ENCODE measurements at places on chromosomes 1 and 21. TPM values are rescaled to one million over a fixed set of nuclear protein-coding genes. Genes with fewer than 3 reads are reported as not detected.

DNA sequence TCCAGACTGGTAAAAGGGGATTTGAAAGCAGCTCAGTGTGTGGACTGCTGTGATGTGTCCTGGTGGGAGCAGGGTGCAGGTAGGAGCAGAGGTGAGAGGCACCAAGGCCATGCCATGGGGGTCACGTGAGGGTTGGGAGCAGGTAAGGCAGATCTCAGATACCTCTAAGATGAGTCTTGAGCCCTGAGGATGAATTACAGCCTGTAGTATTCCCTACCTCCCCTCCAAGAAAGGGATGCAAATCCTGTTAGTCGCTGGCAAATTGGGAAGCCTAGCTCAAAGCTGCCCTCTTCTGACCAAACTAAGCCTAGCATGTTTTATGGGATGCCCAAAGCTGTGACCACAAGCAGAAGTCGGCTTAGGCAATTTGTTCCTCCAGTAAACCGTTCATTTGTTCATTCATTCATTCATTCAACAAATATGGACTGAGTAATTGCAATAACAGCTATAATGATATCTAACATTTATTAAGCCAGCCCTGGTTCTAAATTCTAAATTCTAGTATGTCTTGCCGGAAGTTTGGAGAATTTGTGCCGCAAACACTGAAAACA lies 3.9 kb upstream of the NUAK2 start:
- peaks cover 33% of the 10 kb centered on the region for H3K27me3 ChIP-seq
- DNase-seq: peak; percentile 58
- no peak overlapping the region for H3K27ac ChIP-seq
- H3K4me3 ChIP-seq: no peak overlapping the region
- no peaks in the 10 kb centered on the region for H3K36me3 ChIP-seq

- H3K27ac ChIP-seq: no peak overlapping the region
- H3K4me1 ChIP-seq: peaks cover 11% of the 10 kb centered on the region
- DNase-seq: peak; percentile 10
These were observed 19.1 kb downstream of the NME7 start for GRCh38 chr1:169348383-169349036.

DNA sequence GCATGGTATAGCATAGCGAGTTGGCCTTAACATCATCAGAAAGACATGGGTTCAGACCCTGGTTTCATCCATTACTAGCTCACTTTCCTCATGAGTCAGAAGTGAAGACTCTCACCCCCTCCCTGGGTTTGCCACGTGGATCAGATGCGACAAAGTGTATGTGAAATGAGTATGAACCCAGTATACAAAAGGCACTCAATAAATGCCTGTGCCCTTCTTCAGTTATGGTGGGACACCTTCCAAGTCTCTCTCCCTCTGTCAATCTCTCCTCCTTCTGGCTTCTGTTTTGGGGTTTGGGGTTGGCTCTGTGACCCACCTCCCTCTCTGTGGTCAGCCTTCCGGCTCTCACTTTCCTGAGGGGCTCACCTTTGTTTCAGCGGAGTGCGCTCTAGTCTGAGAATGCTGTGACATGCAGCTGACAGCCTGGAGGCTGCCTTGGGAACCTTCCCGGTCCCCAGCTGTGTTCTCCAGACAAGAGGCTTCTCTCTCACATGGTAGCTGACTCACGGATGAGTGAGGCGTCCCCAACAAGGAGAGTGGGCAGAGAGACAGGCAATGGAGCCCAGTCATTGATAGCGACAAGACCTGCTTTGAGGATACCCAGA lies 155.0 kb upstream of the EDN2 start:
- no peak for DNase-seq
- no peak overlapping the region for H3K27ac ChIP-seq
- peaks cover 14% of the 10 kb centered on the region for H3K27me3 ChIP-seq
- no peaks in the 10 kb centered on the region for H3K4me1 ChIP-seq
- no peak overlapping the region for H3K4me3 ChIP-seq
- H3K36me3 ChIP-seq: no peaks in the 10 kb centered on the region

DNA sequence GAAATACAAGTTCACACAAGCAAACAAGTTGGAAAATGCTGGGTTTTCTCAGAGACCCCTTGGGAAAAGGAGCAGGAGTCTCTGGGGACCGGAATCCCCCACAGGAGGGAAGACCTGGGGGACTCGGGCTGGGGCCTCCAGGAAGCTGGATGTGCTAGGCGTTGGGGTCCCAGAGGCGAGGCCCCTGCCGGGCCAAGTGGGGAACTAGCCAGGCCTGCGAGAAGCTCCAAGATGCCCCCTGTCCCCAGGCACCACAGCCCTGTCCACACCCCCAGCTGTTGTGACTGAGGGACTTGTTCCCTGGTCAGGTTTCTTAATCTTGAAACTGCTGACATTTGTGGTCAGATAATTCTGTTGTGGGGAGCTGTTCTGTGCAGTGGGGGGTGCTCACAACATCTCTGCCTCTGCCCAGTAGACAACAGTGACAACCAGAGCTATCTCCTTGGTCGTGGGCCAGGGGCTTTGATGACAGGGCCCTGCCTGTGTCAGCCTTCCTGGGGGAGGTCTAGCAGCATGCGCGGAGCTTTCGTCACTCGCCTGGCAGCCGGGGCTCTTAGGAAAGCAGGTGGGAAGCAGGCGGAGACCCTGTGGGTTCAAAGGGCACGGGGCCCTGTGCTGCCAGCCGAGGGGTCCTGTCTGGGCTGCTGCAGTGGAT lies 126.4 kb upstream of the ARHGEF16 start:
- peaks cover 50% of the 10 kb centered on the region for H3K4me1 ChIP-seq
- no peak overlapping the region for H3K4me3 ChIP-seq
- no peak overlapping the region for H3K27ac ChIP-seq
- no peak for DNase-seq
- H3K27me3 ChIP-seq: no peaks in the 10 kb centered on the region

DNA sequence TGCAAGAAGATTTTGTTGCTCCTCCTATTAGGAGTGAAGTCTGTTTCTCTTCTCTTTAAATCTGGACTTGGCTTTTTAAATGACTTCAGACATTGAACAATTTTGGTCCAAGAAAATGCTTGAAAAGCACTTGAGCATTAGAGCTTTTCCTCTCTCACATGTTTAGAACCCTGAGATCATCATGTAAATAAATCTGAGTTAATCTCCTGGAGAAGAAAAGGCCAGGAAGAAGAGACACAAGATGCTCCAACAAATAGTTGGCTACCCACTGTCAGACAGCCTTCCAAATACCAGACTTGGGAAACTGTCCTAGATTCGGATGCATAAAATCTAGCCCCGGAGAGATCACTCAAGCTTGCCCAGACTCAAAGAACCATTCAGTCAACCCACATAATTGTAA lies 1353.1 kb upstream of the ADGRL4 start:
- no peak overlapping the region for H3K4me3 ChIP-seq
- no peaks in the 10 kb centered on the region for H3K27me3 ChIP-seq
- no peak for DNase-seq
- no peaks in the 10 kb centered on the region for H3K4me1 ChIP-seq

GRCh38 chr1:205843036-205843859 lies 6.7 kb downstream of the PM20D1 start:
- H3K27me3 ChIP-seq: no peaks in the 10 kb centered on the region
- peaks cover 2% of the 10 kb centered on the region for H3K36me3 ChIP-seq
- no peak for DNase-seq
- H3K27ac ChIP-seq: no peak overlapping the region
- peaks cover 5% of the 10 kb centered on the region for H3K4me1 ChIP-seq

DNA sequence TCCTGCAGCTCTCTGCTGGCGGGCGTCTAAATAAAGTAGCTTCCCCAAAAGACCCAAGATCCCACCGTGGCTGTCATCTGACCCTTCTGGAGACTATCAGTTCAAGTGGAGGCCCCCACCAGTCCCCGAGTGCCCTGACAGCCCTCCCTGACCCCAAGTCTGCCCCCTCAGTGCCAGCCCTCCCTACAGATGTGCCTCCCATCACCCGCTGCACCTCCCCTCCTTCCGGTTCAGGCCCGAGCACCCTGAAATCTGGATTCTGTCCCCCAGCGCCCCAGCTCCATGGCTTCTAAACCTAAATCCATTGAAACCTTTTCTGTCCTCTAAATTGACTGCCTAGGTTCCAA lies 595 bp downstream of the IL10RB start:
- H3K4me3 ChIP-seq: peak overlapping the region; percentile 78
- peaks cover 3% of the 10 kb centered on the region for H3K27me3 ChIP-seq
- no peak for DNase-seq
- peaks cover 13% of the 10 kb centered on the region for H3K36me3 ChIP-seq
- H3K4me1 ChIP-seq: peaks cover 13% of the 10 kb centered on the region

DNA sequence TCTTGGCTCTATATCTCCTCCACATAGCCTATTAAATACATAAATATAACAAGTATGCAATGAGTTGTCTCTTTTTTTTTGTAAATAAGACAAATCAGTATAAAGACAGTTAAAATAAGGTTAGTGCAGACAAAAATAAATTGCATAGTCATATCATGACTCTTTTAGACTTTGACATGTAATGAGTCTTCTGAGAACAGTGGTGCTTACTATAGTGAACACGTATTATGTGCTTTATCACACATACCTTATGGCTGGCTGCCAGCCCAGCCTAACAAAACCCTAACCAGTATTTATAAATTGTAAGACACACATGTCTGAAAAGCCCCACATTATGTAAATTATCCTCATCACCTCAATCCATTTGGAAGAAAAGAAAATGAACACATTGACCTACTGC lies 29.1 kb upstream of the F13B start:
- H3K27me3 ChIP-seq: no peaks in the 10 kb centered on the region
- no peak overlapping the region for H3K27ac ChIP-seq
- H3K36me3 ChIP-seq: peaks cover 3% of the 10 kb centered on the region
- H3K4me1 ChIP-seq: no peaks in the 10 kb centered on the region

Gene LIPI
- not detected for total RNA-seq

Gene FMOD
- 2.5 TPM for total RNA-seq

DNA sequence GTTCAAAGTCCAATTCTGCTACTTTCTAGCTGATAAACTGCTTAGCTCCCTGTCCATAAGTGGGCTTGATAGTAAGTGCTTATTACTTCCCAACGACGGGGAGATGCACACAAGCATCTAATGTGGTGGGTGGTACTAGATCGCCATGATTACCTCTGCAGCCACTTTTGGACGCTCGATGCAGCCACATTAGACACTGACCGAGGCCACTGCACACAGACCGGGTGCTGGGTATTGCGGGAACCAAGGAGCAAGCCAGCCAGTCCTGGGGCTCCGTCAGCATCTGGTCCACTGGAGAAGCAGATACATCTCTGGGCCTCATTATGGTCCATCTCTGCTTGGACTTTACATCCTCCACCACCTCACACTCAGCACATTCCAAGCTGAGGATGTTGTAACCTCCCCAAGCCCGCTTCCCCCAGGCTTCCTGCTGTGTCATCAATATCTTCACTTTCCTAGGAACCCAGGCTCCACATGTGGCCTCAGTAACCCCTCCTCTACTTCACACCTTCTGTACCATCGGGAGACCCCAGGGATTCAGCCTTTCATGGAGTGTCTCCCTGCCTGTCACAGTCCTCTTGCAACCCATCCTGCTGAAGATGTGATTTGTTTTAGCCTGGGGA lies 48.2 kb downstream of the RHOU start:
- no peaks in the 10 kb centered on the region for H3K36me3 ChIP-seq
- H3K4me1 ChIP-seq: peaks cover 9% of the 10 kb centered on the region
- no peak overlapping the region for H3K4me3 ChIP-seq

DNA sequence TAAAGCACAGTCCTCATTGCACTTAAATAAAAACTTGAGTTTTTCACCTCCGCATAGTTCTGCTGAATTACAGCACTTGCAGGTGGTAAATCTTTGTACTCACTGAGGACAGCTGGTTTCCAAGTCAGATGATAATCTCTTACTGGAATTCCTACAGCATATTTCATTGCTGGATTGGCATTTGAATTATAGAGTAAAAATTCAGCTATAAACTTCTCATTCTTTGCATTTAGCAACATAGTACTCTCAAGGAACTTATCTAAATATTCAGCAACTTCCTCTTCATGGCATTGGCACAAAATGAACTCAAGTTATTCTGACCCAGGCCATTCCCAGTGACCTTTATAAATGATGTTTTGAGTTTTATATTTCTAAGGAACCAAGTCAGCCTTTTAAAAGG lies 23.4 kb downstream of the GORAB start:
- H3K4me3 ChIP-seq: no peak overlapping the region
- no peaks in the 10 kb centered on the region for H3K27me3 ChIP-seq
- peaks cover 8% of the 10 kb centered on the region for H3K36me3 ChIP-seq

Gene DNAI4
- 11.7 TPM for total RNA-seq

DNA sequence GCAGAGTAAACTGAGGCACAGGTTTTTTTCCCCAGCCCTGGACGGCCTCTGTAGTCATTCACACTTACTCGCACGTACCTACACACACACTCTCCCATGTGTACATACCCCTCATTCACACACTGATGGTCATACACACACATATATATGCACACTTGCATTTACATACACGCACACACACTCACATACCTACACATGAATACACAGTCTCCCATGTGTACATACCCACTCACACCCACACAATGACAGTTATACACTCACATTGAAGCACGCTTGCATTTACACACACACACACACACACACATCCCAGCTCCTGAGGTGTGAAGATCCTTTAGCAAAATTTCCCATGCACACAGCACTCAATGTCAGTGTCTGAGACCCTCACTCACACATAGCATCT lies 766 bp upstream of the FAM131C start:
- no peak for DNase-seq
- no peaks in the 10 kb centered on the region for H3K36me3 ChIP-seq
- peaks cover 19% of the 10 kb centered on the region for H3K27me3 ChIP-seq
- H3K4me3 ChIP-seq: peak overlapping the region; percentile 67
- peaks cover 7% of the 10 kb centered on the region for H3K4me1 ChIP-seq
- no peak overlapping the region for H3K27ac ChIP-seq

DNA sequence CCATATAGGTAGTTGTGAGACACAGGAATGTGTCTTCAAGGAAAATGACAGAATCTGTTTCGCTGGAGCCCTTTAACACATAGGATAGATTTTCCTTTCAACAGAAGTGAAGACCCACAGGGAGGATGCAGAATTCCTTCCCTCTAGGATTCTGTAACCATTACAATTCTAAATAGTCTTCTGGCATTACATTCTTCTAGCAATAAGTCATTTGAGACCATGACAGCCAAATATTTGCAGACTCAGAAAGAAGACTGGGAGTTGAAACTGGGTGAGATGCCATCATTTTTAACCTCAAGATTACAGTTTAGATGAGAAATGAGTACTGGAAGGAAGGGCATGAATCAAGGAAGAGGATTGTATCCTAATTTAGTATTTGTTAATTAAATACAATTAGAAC lies 61.6 kb downstream of the ZBTB18 start:
- no peak overlapping the region for H3K27ac ChIP-seq
- no peaks in the 10 kb centered on the region for H3K4me1 ChIP-seq
- no peak overlapping the region for H3K4me3 ChIP-seq
- no peaks in the 10 kb centered on the region for H3K36me3 ChIP-seq
- H3K27me3 ChIP-seq: peaks cover 8% of the 10 kb centered on the region

Gene ATP5PB
- total RNA-seq: 212 TPM

GRCh38 chr1:196497817-196498216 lies 110.4 kb downstream of the KCNT2 start:
- H3K4me3 ChIP-seq: no peak overlapping the region
- DNase-seq: no peak
- H3K27me3 ChIP-seq: no peaks in the 10 kb centered on the region
- H3K27ac ChIP-seq: no peak overlapping the region

DNA sequence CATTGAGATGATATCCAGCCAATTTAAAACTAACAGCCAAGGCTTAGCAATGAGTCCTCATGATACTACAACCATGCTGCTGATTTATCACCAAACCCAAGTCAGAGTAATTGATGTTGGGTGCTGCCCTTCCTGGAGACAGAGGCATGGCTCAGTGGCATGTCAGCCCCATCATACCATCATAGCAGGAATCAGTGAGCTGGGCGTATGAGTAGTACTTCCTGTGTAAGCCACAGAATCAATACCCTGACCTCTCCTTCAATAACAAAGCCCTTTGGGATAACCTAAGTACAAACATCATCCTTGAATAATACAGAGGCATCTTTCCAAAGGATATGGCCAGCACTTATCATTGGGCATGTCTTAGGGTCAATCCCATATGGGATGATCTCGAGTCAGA lies 3.0 kb upstream of the LCE1E start:
- no peaks in the 10 kb centered on the region for H3K27me3 ChIP-seq
- no peak overlapping the region for H3K4me3 ChIP-seq
- peaks cover 1% of the 10 kb centered on the region for H3K36me3 ChIP-seq
- no peak overlapping the region for H3K27ac ChIP-seq
